ENCODE measurements at places on chromosomes 5 and 9.

DNA sequence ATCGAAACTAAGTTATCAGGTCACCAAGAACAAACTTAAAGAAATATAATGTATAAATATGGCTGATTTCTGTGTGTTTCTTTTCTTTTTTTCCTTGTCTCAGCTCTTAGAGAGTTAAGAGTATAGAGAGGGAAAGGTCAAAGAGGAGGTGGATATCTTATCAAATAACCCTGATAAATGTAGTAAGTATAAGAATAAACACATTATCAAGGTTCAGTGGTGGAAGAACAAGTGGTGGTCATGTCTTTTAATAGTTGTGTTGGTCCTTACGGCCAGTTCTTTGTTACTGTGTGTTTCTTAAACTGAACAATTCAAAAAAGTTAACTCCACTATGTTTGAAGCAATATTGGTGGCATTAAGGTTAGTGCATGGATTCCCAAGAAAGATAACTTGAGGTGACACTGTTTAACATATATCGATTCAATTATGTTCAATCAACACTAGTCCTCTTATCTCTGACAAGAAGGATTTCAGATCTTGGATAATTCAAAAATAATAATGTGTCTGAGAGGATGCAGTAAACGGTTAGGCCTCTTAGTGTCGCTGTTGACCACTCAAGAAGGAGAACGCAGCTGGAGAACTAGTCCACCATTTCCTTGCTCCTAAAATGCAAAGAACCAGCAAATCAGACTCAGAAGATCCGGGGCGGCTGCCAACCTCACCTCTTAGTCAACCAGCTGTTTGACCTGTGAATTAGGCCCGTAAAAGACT, at the start of gene PCDHGA3:
TSS of gene PCDHGA3 (plus strand) at position 588 of the 711 bp plus-strand sequence. CDS start 205 bp downstream, outside the sequence.
- H3K27me3 ChIP-seq, result peaks cover 4% of the 10 kb centered on the region
- H3K4me3 ChIP-seq, result no peak within 1 kb of the TSS
- H3K36me3 ChIP-seq, result no peaks in the 10 kb centered on the region
- H3K4me1 ChIP-seq, result no peaks in the 10 kb centered on the region
- no peak within 1 kb of the TSS for H3K27ac ChIP-seq

GRCh38 chr5:31664566-31664965, 25.6 kb downstream of the PDZD2 start:
- no peak overlapping the region for H3K4me3 ChIP-seq
- no peaks in the 10 kb centered on the region for H3K27me3 ChIP-seq
- H3K36me3 ChIP-seq, result no peaks in the 10 kb centered on the region
- no peaks in the 10 kb centered on the region for H3K4me1 ChIP-seq
- H3K27ac ChIP-seq, result no peak overlapping the region
- DNase-seq, result no peak

DNA sequence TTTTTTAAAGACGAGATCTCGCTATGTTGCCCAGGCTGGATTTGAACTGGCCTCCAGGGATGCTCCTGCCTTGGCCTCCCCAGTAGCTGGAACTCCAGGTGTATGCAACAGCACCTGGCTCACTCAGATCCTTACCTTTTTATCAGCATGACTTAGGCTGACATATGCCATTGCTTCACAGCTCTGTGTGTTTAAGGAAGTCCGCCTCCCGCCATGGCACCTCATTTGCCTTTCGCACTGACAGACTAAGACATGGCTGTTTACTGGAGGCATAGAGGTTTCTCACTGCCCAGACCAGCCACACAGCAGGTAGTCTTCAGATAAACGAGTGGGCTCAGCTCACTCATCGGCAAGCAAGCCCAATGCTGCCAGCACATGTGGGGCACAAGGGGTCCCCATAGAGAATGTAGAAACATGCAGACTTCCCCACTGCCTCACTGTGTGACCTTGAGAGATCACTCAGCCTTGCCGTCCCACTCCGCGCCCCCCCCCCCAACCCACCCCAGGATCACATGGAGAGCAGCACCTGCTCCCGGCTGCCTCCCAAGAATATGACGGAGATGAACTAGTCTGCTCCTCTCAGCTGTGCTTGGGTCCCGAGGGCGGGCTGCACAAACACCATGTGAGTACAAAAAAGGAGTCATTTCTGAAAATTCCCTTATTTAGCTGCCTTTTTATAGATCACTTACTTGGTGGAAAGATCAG, 62.8 kb downstream of the DCP2 start:
- no peaks in the 10 kb centered on the region for H3K36me3 ChIP-seq
- no peak for DNase-seq
- peaks cover 4% of the 10 kb centered on the region for H3K27me3 ChIP-seq
- H3K4me3 ChIP-seq, result no peak overlapping the region
- H3K27ac ChIP-seq, result no peak overlapping the region

GRCh38 chr9:129309906-129310305, 131.8 kb upstream of the IER5L start:
- no peak overlapping the region for H3K27ac ChIP-seq
- no peak overlapping the region for H3K4me3 ChIP-seq
- H3K36me3 ChIP-seq, result peaks cover 5% of the 10 kb centered on the region
- H3K27me3 ChIP-seq, result peaks cover 5% of the 10 kb centered on the region
- H3K4me1 ChIP-seq, result peaks cover 2% of the 10 kb centered on the region

DNA sequence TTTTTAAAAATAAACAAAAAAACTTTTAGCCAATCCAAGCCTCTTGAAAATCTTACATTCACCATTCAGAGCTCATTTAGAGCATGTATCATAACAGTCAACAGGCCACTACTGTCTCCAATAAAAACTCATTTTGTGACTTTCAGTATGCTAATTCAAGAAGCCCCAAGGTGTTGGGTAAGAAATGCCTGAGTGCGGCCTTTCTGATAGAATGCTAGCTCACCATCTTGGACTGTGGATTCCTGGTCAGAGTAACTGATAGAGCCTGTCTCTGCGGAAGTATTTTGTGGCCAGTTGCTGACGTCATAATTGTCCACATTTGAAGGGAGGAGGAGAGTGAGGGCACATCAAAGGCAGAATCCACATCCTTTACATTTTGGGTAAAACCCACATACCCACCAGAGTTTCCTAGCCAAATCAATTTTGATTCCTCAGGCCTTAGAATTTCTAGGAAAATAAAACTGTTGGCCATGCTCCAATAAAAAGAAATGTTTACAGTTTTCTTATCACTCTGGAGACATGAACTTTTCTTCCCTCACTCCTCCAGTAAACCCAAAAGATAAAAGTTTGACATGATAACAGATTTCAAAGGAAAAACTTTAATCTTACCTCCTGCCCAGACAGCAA, 41.1 kb upstream of the ERCC6L2 start:
- H3K36me3 ChIP-seq, result no peaks in the 10 kb centered on the region
- H3K4me3 ChIP-seq, result no peak overlapping the region
- DNase-seq, result no peak
- H3K27ac ChIP-seq, result no peak overlapping the region
- H3K4me1 ChIP-seq, result no peaks in the 10 kb centered on the region

- no peak for DNase-seq
- H3K27me3 ChIP-seq, result no peaks in the 10 kb centered on the region
- H3K36me3 ChIP-seq, result no peaks in the 10 kb centered on the region
- no peak overlapping the region for H3K27ac ChIP-seq
Measured at GRCh38 chr9:78712903-78713613, 416.1 kb downstream of the PSAT1 start.
